ENCODE measurements at places on chromosomes 7 and 10.

DNA sequence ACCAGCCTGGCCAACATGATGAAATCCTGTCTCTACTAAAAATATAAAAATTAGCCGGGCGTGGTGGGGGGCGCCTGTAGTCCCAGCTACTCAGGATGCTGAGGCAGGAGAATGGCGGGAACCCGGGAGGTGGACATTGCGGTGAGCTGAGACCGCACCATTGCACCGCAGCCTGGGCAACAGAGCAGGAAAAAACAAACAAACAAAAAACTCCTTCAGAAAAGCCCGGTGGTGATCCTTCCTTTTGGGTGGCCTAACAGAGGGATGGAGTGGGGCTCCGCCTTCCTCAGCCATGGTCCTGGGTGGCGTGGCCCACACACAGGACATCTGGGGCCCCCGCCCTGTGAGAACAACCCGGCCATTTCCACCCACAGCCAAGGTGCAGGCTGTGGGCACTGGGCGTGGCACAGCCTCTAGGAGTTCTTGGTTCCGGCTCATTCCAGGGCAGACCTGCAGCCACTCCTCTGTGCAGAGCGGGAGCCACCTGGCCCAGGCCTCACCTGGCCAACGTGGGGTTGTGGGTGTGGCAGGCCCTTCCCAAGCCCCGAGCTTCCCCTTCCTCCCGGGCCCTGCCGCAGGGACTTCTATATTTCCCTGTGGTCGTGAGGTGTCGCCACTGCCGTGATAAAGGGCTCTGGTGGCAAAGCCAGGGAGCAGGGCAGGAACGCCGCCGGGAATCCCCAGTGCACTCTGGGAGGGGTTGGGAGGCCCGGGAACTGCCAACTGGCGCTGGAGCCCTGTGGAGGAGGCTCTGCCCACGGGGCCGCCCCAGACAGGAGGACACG, 37.6 kb downstream of the GET4 start:
- no peak for DNase-seq

- no peak for DNase-seq
Observed at GRCh38 chr7:158018971-158019645, 568.5 kb downstream of the PTPRN2 start.

- no peak for DNase-seq
Observed at GRCh38 chr7:140214075-140214684, 37.4 kb upstream of the KDM7A start.

- no peak for DNase-seq
Observed at GRCh38 chr7:101549734-101550133, 79.4 kb downstream of the MYL10 start.

- no peak for DNase-seq
Observed at GRCh38 chr7:67794544-67794943, 797.9 kb downstream of the TYW1 start.

DNA sequence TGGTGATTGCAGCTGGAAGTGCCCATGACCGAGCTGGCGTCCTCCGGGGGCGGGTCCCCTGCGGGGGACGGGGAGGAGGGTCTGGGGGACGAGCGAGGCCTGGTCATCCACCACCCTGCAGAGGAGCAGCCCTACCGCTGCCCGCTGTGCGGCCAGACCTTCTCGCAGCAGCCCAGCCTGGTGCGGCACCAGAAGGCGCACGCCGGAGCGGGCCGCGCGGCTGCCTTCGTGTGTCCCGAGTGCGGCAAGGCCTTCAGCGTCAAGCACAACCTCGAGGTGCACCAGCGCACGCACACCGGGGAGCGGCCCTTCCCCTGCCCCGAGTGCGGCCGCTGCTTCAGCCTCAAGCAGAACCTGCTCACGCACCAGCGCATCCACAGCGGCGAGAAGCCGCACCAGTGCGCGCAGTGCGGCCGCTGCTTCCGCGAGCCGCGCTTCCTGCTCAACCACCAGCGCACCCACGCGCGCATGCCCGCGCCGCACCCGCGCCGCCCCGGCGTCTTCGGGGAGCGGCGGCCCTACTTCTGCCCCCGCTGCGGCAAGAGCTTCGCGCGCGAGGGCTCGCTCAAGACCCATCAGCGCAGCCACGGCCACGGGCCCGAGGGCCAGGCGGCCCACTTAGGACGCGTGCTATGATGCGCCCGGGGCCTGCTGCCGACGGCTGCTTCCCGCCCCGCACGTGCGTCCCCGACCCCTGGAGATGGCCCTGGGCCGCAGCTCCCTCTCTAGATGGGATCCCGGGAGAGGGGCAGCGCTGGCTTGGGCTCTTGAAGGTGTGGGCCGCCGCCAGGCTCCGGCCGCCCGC, 28.7 kb downstream of the ZNF775 start:
- DNase-seq = no peak

DNA sequence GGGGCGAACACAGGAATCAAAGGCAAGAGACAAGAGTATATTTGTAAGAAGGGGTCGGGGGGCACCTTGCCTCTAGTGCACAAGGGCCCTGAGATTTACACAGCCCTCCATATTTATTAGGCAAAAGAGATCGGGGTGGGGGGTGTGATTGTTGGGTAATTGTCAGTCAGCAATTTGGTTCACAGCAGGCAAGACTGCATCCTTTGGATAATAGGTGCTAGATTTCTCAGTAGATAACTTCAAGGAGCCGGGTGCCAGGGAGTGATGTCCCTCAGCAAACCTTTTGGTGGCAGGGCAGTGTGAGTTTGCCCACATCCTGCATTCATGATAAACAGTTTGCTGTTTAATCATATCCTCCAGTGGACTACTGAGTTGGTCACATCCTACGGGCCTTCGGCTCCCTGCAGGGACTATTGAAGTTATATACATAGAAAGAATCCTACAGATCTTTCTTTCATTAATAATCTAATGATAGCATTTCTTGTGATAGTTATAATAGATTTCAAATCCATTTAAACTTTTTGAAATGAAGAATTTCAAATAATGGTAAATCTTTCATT, 178.5 kb downstream of the GNAI1 start:
- DNase-seq = no peak

DNA sequence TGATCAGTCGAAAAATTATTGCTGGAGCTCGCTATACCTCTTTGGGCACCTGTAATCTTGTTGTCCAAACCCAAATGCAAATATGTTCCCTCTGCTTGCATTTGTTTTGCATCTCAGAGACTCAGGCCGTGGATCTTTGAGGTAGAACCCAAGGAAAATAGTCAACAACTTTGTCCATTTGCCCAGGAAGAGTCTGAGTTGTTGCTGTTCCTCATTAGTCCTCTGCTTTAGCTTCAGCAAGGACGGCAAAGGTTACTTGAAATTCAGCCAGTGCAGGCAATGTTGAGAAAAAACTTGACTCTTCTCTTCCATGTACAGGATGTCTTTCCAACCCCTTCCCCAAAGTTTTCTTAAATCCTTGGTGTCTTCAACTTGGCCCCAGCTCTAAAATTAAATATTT, 45.8 kb downstream of the PDK4 start:
- DNase-seq = no peak

GRCh38 chr7:494259-494687, 25.4 kb downstream of the PDGFA start:
- no peak for DNase-seq

- peak; percentile 31 for DNase-seq
Observed at GRCh38 chr10:99658622-99659030, 683 bp upstream of the ENTPD7 start.

DNA sequence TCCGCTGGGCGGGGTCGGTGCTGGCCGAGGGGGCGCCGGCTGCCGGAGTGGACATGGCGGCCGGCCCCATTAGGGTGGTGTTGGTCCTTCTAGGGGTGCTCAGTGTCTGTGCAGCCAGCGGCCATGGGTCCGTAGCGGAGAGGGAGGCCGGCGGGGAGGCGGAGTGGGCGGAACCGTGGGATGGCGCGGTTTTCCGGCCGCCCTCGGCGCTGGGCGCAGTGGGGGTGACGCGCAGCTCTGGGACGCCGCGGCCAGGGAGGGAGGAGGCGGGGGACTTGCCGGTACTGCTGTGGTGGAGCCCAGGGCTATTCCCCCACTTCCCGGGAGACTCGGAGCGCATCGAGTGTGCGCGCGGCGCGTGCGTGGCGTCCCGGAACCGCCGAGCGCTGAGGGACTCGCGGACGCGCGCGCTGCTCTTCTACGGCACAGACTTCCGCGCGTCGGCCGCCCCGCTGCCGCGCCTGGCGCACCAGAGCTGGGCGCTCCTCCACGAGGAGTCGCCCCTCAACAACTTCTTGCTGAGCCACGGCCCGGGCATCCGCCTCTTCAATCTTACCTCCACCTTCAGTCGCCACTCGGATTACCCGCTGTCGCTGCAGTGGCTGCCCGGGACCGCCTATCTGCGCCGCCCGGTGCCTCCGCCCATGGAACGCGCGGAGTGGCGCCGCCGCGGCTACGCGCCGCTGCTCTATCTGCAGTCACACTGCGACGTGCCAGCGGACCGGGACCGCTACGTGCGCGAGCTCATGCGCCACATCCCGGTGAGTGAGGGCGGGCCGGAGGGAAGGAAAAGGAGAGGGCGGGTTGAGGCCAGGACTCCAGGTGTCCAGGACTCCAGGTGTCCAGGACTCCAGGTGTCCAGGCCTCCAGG, 9.3 kb upstream of the CHCHD1 start:
- peak; percentile 46 for DNase-seq

DNA sequence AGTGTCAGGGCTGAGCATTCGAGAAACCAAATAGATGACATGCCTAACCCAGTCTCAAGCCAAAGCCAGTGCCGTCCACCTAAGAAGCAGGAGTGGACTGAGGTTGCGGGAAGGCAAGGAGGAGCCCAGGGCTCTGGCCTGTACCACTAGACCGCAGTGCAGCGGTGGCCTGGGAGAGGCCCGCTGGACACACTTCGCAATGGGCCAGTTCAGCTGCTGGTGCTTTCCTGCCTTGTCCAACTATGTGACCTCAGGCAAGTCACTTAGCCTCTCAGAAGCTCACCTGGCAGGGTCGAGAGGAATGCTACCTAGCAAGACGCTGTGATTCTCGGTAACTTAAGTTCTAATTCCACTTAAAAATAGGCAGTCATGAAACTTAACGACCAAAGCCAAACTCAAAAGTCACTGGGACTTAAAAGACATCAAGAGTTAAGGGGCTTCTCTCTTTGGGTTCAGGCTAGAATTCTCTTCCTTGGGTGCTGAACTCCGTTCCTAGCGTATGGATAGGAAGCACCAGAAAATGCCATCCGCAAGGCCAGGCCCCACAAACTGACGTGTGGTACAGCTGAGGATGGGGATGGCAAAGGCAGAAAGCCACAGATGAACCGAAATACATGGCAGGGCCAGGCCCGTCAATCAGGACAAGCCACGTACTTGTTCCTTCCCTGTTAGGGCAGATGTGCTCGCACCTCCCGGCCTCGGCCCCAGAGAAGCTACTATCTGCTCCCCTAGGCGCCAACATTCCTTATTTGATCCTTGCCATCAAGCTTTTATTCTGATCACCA, 34.2 kb downstream of the CTBP2 start:
- no peak for DNase-seq

DNA sequence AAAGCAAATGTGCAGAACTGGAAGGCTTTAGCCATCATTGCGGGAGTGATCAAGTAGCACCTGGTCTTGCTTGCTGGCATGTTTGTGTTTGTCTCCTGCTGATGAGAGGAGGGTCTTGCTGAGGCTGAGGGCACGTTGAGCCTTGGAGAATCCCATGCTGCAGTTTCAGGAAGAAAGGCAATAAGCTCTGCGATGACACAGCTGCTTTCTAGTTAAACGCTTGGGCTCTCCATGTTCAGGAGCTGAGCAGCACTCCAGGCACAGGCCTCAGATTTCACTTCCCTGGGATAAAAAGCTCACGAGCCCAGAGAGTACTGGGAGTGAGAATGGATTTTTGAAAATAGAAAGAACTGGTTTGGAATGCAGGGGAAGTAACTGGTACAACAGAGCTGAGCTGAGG, 100.8 kb downstream of the LRRC18 start:
- DNase-seq = no peak
